ENCODE measurements at places on chromosomes 7 and 10.

DNA sequence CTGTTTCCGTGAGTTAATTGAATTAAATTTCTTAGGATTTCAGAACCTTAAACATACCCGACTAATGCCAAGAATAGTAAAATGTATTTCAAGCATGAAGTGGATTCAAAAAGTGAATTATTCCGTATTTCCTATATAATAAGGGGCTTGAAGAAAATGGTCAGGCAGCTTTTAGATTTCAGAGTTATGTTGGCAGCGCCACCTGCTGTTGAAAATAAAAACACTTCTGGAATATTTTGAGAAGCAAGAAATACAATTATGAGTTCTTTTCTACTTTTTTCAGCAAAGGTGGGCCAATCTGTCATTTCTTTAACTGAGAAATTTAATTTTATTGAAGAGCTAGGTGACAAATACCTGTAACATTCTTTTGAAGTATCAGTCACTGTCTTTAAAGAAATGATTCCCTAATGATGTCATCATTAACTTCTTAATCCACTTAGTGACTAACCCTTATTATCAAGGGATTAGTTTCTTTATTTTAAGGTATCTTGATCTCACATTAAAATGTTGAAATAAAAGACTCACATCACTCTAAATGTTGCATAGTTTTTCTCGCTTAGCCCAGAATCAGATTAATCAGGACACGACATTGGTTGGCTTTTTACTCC is 36.6 kb upstream of the AGR3 start:
- DNase-seq: no peak

DNA sequence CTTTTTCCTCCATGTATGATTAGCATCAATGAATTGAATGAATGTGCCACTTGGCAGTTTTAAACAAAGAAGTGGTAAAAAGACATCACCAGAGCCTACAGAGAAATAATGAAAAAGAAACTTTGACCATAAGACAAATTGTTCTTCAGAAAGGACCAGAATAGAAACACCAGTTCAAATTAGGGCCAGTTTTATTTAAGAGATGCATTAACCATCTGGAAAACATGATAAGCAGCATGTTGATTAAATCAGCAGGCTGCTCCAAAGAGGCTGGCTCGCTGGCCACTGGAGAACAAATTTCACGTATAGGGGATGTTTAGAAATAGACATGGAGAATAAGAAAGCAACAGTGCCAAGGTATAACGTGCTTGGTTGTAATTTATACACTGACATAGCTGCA is 242.3 kb upstream of the AOAH start:
- no peak for DNase-seq

DNA sequence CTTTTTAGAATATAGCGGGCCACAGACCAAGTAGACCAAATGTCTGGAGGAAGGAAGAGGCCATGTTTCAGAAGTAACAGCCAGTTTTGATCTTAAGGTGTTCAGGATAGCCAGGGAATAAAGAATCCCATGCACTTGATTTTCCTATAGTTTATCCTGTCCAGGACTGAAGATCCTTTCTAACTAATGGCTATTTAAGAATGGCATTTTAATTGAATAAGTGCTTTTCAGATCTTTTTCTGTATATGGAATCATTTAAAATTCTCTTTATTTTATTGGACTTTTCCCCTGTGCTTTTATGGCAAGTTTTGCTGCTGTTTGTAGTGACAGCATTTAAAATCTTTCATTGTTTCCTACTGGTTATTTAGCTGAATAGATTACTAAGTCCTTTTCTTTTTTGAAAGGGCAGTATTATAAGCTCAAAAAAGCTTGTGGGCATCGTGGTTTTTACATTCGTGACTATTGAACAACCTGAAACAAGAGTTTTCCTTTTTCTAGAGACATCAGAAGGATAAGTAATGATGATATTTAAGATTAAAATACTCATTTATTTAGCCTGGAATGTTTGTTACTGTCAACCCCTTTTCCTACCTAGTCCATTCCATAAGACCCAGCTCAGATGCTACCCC is 2.4 kb downstream of the INPP5F start:
- no peak for DNase-seq

DNA sequence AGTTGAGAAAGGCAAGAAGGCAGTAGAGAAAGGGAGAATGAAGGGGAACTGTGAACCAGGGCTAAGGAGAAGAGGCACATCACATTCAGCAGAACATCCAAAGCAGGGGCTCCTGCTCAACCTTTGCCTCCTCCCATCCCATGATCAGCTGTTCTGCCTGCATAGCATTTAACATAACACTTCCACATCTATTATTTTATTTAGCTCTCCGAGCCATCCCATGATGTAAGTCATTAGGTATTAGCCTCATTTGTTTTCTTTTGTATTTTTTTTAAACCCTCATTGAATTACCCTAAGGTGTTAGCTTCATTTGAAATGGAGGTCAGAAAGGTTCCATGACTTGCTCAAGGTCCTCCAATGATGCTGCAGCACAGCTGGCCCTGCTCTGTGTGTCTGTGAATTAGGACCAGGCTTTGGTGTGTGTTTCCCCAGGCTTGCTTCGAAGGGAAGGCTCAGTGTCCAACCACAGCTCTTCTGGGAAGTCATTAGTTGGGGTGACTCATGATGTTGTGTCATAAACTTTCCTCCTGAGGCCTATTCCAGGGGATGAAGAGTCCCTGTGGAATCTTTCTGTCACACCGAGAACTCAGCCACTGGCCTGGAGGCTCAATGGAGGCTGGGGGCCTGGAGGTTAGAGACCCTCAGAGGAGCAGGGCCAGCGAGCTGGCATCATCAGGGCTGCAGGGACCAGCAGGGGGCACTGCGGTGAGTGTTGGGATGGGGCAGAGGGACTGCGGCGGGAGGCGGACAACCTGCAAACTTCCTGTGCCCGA is 16.5 kb downstream of the NPFFR1 start:
- DNase-seq: no peak

DNA sequence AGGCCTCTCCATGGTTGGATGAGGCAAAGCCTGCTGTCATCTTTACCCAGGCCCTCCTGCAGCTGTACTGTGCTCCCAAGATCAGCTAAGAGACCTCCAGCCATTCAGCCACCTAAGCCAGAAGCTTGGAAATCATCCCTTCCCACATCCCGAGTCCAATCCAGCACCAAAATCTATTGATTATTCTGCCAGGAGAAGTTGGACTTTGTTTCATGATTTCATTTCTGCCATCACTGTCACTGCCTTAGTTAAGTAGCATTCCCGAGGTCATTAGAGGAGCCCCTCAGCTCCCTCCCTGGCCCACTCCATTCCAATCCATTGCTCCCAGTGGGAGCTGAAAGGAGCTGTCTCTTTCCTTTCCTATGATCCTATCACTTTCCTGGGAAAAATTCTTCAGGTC is 14.1 kb downstream of the AKR1E2 start:
- no peak for DNase-seq

GRCh38 chr7:2585446-2585845 is 26.7 kb downstream of the IQCE start:
- DNase-seq: no peak

- no peak for DNase-seq
Measured at GRCh38 chr10:109089779-109090178, 833.5 kb downstream of the XPNPEP1 start.

DNA sequence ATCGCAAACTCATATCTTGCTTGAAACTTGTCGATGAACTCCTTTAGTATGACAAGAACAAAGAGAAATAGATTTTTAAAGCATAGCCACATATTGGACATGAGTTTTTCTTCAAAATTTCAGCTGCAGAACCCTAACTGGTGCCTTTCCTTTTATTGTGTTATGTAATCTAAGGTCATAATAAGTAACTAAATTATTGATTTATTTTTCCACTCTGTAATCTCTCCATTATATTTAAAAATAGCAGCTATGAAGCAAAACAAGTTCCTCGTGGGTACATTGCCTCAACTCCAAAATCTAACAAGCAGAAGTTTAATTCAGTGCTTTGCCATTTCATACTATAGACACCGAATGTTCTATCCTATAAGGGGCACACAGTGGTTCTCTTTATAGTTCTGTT is 159.2 kb upstream of the PRSS1 start:
- no peak for DNase-seq

DNA sequence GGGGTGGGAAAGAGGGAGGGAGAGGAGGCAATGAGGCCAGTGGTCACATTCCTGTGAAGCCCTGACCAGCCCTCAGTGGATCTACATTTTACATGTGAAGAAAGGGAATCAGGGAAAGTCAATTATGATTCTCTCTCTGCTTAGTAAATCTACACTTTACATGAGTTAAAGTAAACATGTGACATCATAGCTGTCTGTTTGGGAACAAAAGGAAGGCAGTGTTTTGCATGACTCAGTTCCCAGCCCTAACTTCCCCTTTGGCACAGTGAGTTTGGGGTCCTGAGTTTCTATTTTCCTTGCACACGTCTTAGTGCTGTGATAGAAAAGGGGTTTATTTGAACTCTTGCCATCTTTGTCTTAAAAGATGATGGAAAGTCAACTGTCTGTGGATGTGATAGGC is 615.1 kb downstream of the SDK1 start:
- no peak for DNase-seq

DNA sequence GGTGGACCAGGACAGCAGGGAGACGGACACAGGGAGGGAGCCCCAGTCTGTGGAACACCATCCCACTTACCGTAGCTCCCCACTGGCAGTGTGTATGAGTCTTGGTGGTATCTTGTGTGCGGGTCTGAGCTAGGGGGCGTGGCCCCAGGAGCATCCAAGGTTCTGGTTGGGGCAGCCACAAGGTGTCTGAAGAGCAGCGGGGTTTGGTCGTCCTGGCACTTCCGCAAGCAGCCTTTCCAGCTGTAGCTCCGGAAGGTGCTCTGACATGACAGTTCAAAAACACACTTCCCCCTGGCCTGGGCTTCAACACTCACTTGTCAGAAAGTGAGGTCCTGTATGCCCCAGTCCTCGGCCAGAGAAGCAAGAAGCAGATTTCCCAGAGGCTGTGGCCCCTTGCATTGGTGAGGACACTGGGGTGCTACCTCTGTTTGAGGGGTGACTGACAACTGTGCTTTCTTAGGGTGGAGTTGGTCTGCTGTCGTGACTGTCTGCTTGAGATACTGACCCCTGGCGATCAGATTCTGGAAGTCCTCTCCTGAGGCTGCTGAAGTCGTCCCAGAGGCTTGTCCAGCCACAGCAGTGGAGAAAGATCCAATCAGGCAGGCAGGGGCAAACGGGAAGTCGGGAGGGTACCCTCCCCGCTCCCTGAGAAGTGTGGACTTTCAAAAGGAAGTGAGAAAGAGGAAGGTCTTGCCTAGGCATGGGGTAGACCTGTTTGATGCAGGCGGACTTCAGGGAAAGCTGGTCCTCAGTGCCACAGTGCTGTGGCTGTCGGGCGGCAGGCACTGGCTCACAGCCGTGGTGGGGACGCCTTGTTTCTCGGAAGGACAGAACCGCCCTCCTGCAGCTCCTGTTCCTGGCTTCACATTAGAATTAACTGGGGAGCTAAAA is 51.4 kb upstream of the PFKFB3 start:
- DNase-seq: no peak

DNA sequence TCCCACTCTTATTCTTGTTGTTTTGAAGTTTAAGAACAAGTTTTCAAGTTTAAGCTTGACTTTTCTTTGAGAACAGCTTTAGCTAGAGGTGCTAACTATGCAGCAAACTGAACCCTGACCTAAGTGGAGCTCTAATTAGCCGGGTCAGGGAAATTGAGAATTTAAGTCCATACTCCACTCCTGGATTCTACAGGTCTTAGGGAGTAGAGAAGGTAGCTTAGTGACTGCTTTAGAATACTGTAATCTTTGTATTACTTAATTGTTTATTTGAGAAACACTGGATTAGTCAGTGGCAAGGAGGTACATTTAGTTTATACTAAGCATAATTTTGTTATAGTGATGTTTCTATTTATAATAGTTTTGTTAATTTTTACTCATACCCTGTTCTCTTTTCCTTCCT is 74.6 kb upstream of the STRIP2 start:
- DNase-seq: no peak

DNA sequence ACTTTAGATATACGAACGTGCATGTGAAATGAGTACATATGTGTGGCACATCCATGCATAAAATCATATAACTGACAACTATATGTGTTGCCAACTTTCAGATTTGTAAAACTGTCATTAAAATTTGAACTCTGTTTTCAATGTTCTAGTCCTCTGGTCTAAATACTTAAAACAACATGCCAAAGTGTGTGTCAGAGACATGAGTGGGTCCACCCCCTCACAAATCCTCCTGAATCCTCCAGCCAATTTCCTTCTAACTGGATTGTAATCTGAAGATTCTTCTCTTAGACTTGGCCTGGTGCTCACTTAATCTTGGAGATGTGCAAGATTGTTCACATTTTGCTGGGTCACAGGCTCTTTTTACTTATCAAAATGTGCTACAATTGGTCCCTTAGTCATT is 184.1 kb downstream of the RELN start:
- no peak for DNase-seq

GRCh38 chr10:14880229-14880628 is 1.6 kb downstream of the SUV39H2 start:
- no peak for DNase-seq

DNA sequence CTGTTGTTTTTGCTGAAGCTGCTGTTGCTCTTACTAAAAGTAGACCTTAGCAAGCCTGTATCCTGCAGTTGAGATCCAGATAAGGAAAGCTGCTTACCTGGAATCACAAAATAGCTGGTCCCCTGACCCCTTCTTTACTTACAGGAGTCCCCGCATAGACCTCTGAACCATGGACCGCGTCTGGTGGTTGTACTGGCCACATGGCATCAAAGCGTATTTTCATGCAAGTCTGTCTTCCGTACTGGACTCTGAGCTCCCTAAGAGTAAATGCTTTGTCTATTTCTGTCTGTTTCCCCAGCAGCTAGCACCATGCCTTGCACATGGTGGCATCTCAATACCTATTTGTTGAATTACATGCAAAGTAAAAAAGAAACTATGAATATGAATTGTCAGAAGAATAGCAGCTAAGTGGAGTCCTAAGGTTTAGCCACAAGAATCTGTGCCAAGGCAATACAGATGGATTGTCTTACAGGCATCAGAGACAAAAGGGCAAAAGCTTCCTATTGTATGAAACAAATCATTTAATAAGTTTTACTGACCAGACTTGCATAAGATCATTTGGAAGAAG is 159.2 kb downstream of the PAXIP1 start:
- no peak for DNase-seq

DNA sequence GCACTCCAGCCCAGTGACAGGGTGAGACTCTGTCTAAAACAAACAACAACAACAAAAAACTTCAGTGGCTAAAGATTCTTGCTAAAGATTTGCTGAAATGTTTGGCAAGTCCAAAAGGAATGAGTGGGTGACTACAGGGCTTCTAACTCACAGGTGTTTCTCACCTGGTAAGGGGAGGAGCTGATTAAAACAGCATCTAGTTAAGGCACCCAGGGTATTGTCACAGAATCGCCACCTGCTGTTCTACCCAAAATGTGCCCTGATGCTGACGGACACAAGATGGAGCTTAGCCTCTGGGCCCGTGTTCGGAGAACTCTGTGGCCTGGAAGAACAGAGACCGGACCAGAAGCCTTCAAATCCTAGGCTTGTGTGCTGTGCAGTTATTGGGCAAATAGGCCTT is 336.0 kb upstream of the GALNT17 start:
- no peak for DNase-seq

DNA sequence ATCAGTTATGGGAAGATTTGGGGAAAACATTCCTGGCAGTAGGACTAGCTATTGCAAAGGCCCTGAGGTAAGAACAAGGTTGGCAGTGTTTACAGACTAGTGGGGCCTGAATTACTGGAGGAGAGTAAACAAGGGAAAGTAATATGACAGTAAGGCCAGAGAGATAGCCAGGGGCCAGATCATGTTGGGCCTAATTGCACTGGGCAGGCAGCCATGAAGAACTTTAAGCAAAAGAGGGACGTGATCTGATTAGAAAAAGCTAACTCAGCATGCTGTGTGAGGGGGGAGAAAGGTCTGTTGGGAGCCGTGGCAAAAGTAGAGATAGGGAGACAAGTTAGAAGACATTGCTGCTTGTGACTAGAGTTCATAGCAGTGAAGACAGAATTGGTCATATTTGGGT is 9.2 kb downstream of the NUP42 start:
- no peak for DNase-seq
